ENCODE measurements at places on chromosomes 1 and 21.

GRCh38 chr1:77316966-77317365, 35.1 kb downstream of the AK5 start:
- no peak for DNase-seq

GRCh38 chr1:198373376-198373775, 167.1 kb downstream of the ATP6V1G3 start:
- no peak for DNase-seq

- DNase-seq = no peak
Measured at GRCh38 chr21:36549470-36549869, 69.5 kb upstream of the CLDN14 start.

- no peak for DNase-seq
Measured at GRCh38 chr1:60894130-60894529, 188.2 kb upstream of the NFIA start.

- DNase-seq = no peak
Measured at GRCh38 chr21:33700491-33700890, 58.2 kb downstream of the ITSN1 start.

- no peak for DNase-seq
Measured at GRCh38 chr21:43854773-43855633, 10.0 kb upstream of the AGPAT3 start.

GRCh38 chr1:101167891-101168290, 68.9 kb upstream of the S1PR1 start:
- no peak for DNase-seq

GRCh38 chr1:39892601-39893595, 8.8 kb downstream of the MYCL start:
- DNase-seq = no peak

DNA sequence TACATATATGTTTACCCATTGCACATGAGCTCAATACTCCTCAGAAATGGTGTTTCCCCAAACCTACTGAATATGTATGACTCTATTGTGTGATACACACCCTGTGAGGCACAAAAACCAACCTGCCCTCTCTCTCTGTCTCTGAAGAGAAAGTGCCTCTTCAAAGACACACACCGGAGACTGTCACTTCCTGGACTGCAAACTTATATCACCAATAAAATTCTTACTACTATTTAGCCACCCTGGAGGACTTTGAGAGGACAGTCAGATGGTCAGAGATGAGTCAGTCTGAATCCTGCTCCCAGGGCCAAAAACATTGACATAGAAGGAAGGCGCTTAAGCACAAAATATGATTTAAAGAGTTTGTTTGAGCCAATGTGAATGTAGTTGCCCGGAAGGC, 110.4 kb downstream of the PPIAL4G start:
- DNase-seq = no peak

- DNase-seq = no peak
Measured at GRCh38 chr21:40563900-40564299, 283.1 kb downstream of the DSCAM start.

GRCh38 chr1:231359113-231359512, 21.0 kb downstream of the SPRTN start:
- DNase-seq = no peak

- no peak for DNase-seq
Measured at GRCh38 chr1:25046194-25046532, 116.1 kb upstream of the RUNX3 start.

DNA sequence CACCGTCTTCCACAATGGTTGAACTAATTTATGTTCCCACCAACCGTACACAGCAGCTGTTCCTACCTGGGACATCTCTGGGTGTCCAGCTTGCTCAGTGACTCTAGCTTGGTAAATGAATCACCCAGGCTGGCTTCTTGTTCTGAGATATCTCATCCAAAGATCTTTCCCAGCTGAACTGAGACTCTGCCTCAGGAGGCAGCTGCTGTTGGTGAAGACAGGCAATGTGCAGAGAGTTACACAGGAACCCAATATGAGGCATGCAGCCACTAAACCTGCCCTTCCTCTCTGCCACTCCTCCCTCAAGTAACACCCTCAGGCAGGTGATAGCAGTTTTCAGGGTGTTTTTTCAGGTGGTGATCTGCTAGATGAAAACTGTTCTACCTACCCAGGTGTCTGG, 14.0 kb upstream of the FOXO6 start:
- DNase-seq = no peak

DNA sequence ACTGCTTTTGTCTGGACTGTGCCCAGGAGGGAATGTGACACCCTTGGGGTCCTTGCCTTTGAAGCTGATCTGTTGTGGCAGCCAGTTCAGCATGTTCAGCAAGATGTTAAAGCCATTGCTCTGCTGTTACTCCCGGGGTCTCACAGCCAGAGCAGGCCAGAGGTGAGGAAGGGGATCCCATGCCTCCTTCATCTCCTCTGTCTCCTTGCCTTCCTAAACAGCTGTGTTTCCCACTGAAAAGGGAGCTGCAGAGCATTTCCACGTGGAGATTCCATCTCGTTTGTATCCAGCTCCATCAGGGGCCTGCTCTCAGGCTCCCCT, 135.8 kb upstream of the COL6A1 start:
- DNase-seq = no peak

DNA sequence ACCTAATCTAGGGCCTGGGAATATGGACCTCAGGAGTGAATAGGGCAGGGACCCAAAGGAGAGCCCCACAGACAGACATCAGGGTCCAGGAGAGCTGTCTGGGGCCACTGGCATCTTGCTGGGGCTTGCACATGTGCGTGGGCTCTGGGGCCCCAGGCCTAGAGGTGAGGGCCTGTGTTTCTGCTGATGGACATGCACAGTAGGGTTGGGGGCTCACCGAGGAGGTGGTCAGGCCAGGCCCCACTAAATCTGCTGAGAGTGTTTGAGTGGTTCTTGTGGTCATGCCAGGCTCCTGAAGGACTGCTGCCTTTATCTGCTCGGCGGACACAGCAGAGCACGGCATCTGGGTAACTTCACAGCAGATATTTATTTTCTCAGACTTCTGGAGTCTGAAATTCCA, 87.4 kb downstream of the OBSCN start:
- DNase-seq = no peak

DNA sequence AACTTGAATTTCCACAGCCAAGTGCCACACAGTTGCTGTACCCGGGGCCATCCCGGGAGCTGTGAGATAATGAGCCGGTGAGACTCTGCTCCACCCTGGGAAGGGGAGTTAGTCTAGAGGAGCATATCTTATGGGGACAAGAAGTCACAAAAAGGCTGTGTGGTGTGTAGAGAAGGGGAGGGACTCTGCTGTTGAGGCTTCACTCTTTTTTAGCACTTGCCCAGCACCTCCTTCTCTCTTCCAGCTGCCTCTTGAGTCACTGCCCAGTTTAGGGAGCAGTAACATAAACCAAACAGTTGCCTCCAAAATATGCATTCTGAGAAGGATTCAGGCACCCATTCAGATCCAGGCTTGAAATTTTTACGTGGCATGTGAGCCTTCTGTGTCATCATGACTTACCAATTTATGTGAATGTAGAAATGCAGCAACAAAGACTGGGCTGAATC, 744 bp upstream of the WDR26 start:
- no peak for DNase-seq

GRCh38 chr1:67818162-67818561, 15.1 kb downstream of the GNG12 start:
- DNase-seq = no peak

DNA sequence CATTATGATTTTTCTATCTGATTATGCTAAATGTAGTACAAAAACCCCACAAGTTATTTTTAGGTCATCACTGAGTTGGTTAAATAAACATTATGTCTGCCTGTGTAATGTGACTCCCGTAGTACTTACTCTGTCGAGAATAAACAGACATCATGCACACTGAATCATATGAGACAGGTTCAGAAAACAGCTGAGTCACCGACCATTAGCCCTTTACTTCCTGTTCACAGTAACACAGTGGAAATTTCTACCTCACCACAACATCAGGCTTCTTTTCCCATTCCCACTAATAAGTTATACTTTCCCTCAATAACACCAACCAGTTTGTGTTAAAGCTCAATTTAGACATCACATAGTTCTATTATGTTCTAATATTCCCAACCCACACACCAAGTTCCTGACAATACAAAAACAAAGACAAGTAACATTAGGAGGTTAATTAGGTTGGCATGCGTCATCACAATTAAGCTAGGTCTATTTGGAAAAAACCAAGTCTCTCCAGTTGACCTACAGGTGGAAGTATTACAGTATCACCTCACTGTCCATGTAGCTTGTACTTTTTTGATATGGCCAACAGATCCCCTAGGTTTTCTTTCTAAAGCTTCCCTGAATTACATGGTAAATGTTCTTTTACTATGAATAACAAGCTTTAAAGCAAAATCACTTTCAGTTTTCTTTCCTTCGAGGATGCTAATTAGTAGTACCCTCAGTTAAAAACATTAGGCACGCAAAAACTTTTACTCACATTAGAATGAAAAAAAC, 154.2 kb downstream of the EIF4G3 start:
- DNase-seq = no peak

DNA sequence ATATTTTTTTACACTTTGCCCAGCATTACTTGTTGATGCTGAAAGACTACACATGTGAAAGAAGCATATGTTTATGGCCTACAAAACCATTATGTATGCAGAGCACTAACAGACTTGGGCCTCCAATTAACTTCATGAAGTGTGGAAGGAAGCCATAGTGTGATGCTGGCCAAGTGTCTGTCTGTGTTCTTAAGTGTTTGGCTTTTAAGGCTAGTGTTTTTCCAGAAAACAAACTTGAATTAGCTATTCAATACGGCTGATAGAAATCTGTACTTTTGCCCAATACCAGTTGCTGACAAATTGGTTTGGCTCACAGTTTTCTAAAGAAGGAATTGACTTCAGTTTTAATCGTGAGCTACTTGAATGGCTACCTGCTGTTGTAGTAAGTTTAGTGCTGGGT, 136.1 kb downstream of the ADGRL2 start:
- no peak for DNase-seq

DNA sequence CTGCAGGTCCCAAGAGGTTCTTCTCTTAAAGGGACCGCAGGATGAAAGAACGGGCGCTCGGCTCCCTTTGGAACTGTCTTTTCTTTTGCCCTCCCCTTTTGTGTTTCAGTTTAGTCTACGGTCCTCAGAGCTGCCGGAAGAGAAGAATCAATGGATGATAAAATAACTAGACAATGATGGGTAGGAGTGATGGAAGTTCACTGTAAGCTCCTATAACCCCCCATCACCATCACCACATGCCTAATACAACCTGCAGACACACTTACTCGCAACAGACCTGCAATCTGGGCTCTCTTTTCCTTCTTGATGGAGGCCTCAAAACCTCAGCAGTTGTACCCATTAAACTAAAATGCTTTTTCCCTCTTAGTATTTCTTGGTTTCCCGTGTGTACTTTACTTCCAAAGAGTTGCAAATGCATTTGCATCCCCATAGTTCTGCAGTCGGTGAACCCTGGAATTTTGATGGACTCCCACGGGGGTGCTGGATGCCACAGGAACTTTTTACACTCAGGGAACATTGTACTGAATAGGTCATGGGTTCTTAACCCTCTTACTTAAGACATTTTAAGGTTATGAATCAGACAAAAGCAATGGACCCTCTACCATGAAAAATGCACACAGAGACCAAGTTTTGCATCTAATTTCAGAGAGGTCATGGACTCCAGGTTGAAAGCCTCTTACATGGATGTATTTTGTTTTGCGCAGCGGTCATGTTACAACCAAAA, 633 bp upstream of the RFX5 start:
- no peak for DNase-seq

DNA sequence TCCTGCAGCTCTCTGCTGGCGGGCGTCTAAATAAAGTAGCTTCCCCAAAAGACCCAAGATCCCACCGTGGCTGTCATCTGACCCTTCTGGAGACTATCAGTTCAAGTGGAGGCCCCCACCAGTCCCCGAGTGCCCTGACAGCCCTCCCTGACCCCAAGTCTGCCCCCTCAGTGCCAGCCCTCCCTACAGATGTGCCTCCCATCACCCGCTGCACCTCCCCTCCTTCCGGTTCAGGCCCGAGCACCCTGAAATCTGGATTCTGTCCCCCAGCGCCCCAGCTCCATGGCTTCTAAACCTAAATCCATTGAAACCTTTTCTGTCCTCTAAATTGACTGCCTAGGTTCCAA, 595 bp downstream of the IL10RB start:
- no peak for DNase-seq

DNA sequence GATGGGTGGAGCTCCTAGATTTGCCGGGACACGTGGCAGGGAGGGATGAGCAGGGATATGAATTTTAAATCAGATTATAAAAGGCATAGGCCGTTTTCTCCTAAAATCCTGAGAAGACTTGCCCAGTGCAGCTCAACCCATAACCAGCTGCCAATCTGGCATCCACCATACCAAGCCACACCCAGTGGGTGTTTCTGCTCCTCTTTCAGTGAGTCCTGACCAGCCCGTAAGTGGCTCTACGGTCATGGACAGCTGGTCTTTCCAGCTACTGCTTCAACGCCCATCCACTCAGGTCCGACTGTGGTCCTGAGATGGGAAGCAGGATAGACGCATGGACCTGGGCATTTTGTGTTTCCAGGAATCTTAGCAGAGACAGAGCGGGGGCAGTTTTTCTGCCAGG, 107.2 kb downstream of the LAMC2 start:
- DNase-seq = no peak

DNA sequence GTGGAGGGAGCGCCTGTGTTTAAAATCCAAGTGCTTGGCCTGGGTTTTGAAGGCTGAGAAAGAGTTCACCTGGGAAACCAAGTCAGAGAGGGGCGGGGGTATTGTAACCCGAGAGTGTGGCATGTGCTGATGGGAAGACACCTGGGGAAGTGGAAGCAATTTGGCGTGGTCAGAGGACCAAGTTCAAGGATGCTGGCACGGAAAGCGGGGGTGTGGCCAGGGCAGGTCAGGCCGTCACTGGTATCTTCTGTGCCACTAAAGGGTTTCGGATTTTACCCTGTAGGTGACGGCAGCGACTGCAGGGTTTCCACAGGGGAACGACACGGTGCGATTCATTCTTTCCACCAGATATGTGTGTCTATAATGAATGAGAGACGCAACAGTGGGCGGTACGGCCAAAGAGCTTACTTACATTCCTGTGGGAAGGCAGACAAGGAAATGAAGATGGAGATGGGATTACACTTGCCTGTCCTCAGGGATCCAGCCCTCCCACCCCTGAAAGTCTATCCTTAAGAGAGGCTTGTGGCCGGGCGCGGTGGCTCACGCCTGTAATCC, 31.3 kb downstream of the CA6 start:
- DNase-seq = no peak

- DNase-seq = no peak
Measured at GRCh38 chr1:37430103-37430985, 44.0 kb upstream of the ZC3H12A start.

DNA sequence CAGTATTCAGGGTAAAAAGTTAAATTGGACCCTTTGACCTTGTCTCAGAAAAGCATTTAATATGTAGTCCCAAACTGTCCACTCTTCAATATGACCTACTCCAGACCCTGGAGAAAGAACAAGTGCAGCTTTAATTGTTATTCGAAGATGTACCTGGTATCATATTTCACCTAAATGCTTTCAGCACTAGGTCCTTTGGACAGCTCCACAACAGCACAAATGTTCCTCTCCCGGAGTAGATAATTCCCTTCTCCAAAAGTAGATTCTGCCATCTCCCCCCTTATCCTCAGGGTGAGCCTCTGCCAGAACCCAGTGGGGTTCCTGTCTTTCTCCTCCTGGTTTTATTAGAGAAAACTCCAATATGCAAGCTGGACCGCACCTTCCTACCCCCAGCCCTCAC, 104.5 kb upstream of the AJAP1 start:
- no peak for DNase-seq

GRCh38 chr1:223479261-223479660, 86.0 kb downstream of the CCDC185 start:
- DNase-seq = no peak
